ENCODE measurements at places on chromosomes 16 and 17.
A peak's percentile ranks its signal among the peaks of the same experiment; 100 is the strongest.

GRCh38 chr16:28003923-28004322 is 59.6 kb downstream of the GSG1L start:
- DNase-seq = no peak

DNA sequence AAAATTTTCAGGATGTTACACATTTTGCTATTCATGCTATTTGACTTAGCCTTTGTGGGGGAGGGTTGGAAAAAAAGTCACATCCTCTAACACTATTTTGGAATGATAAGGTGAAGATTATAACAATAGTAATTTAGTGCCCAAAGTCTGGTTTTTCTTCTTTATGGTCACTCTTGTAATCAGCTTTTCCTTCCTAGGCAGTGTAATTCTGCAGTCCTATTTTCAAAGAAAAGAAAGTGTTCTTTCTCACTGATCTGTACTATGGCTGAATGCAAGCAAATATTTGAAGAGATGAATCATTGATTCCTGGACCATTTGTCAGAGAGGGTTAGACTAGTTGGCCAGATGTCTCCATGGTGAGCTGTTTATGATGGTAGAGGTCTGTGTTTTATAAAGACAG is 8.4 kb downstream of the RSPRY1 start:
- DNase-seq = no peak

GRCh38 chr16:14205666-14206065 is 134.5 kb downstream of the MRTFB start:
- no peak for DNase-seq

GRCh38 chr16:56013962-56014552 is 138.9 kb upstream of the CES5A start:
- DNase-seq = peak; percentile 8

All from stimulated activated CD4-positive, alpha-beta T cell treated with anti-CD3 and anti-CD28 coated beads, TNF-alpha, amount 100 ng/mL, for 48 hours (primary cell).